ENCODE measurements at places on chromosomes 12 and 14.

DNA sequence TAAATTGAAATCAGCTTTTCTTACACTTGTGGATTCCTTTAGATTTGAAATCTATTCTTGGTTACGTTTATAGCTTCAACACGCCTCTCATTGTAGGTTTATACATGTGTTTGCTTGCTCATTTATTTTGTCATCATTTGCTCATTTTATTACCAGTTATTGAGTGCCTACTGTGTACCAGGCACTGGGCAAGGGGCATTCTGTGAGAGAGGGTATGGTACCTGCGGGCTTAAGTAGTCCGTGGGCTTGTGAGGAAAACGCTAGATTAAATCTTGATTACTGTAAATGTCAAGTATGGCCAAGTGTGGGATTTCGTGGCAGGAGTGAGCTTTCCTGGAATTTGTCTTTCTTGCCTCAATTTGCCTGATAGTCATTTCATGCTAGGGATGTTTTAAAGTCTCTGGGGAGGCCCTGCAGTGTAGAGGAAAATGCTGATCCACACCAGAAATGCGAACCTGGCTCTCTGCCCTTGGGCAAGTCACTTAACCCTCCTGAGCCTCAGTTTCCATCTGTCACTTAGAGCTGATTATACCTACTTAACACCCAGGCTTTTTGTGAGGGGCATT, 92.7 kb downstream of the CACNA1C start:
- DNase-seq: no peak

- no peak for DNase-seq
Observed at GRCh38 chr12:105864901-105865300, 273.9 kb downstream of the NUAK1 start.

- no peak for DNase-seq
Observed at GRCh38 chr12:113862590-113863454, 103.3 kb downstream of the RBM19 start.

DNA sequence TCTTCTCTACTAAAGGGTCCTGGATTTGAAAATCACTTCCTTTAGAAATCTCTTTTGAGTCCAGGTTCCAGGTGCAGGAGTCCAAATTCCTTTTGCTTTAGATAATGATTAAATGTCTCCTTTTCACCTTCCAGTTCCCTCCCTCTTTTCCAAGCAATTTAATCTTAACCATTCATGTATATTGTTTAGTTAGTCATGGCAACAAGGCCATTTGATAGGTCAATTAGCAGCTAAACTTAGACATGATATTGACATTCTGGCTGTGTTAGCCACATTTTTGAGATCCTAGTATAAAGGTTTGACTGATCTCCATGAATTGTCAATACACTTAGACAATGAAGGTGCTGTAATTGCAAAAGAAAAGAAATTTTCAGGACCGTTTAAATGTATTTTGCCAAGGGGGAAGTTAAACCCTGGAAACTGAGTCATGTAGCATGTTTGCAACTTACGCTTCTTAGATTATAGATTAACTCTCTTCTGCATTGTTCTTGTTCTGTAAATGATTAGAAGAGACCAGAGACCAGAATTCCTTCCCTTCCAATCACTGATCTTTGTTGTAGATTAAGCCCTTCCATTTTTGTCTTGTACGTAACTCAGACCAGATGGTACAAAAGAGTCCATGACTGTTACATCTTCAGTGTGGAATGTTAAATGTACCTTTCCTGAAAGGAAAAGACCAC, 12.4 kb upstream of the C12orf75 start:
- no peak for DNase-seq

DNA sequence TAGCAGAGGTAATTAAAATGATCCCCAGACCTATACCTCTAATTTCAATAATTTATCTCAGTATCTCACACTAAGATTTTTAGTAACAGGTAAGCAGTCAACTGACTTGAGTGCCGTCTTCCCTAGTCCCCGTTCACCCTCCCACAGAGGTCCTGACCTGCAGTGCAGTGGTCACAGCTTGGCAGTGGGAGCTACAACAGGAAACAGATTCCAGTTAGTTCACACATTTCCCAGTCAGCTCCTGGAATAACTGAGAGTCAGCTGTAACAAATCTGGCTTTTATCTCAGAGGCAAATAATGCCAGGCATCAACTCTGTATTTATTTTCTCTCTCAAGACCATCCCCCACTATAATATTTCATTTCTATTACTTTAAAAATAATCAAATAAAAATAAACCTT, 308.2 kb downstream of the ATP23 start:
- no peak for DNase-seq

- peak; percentile 35 for DNase-seq
Observed at GRCh38 chr12:67647799-67648520, 585 bp upstream of the DYRK2 start.

All from GM12891 (cell line).